A549 treated with Mapracorat at 1 μM for 4 hours (cell line): ENCODE measurements at places on chromosomes 6 and 20. TPM values are rescaled to one million over a fixed set of nuclear protein-coding genes. Genes with fewer than 3 reads are reported as not detected.

C4A gene
- total RNA-seq: 0.97 to 1.7 TPM (median 1.4 TPM) in 5 replicates

SLC22A2 gene
- total RNA-seq: 0.10 to 0.15 TPM (median 0.12 TPM) in 3 of 5 replicates, not detected in the others

NAA20 gene
- 131 to 160 TPM (median 138 TPM) in 5 replicates for total RNA-seq

PGK2 gene
- total RNA-seq: not detected in 5 replicates

NHLRC1 gene
- total RNA-seq: 1.3 to 2.0 TPM (median 1.6 TPM) in 5 replicates

CAPN11 gene
- not detected in 5 replicates for total RNA-seq

FNDC11 gene
- total RNA-seq: 0.18 to 0.46 TPM (median 0.25 TPM) in 5 replicates

RBPJL gene
- not detected in 5 replicates for total RNA-seq

KLC4 gene
- total RNA-seq: 5.0 to 7.7 TPM (median 7.0 TPM) in 5 replicates

COL21A1 gene
- 0.50 to 1.0 TPM (median 0.60 TPM) in 5 replicates for total RNA-seq

FAM110A gene
- total RNA-seq: 5.3 to 11.3 TPM (median 10.3 TPM) in 5 replicates

AGPAT4 gene
- 2.9 to 5.5 TPM (median 5.0 TPM) in 5 replicates for total RNA-seq

GSTA4 gene
- 8.6 to 10.1 TPM (median 8.7 TPM) in 5 replicates for total RNA-seq

ZGPAT gene
- total RNA-seq: 22.0 to 30.9 TPM (median 26.9 TPM) in 5 replicates

CEP43 gene
- total RNA-seq: 8.4 to 9.8 TPM (median 9.4 TPM) in 5 replicates

TMEM14C gene
- total RNA-seq: 142 to 160 TPM (median 151 TPM) in 5 replicates

POU5F1 gene
- total RNA-seq: 7.2 to 14.5 TPM (median 10.3 TPM) in 5 replicates

GLP1R gene
- total RNA-seq: not detected in 5 replicates

ID4 gene
- total RNA-seq: 0.71 to 1.3 TPM (median 0.85 TPM) in 5 replicates

FITM2 gene
- 7.7 to 9.6 TPM (median 9.3 TPM) in 5 replicates for total RNA-seq

HLA-G gene
- total RNA-seq: not detected in 5 replicates

PSORS1C1 gene
- total RNA-seq: 4.2 to 5.7 TPM (median 4.4 TPM) in 5 replicates

TSPYL4 gene
- 2.6 to 3.6 TPM (median 3.3 TPM) in 5 replicates for total RNA-seq

ARMH2 gene
- total RNA-seq: not detected in 5 replicates

SLC13A3 gene
- total RNA-seq: not detected in 5 replicates

HCRTR2 gene
- not detected in 5 replicates for total RNA-seq

RIPOR2 gene
- 0.35 to 0.66 TPM (median 0.48 TPM) in 5 replicates for total RNA-seq

SCRT2 gene
- total RNA-seq: 0.08 TPM in 1 of 5 replicates, not detected in the others

MRPL2 gene
- total RNA-seq: 55.1 to 64.6 TPM (median 59.6 TPM) in 5 replicates

FAM209B gene
- total RNA-seq: 0.22 to 0.67 TPM (median 0.34 TPM) in 5 replicates

PRELID3B gene
- 52.2 to 67.4 TPM (median 59.0 TPM) in 5 replicates for total RNA-seq

RAB32 gene
- total RNA-seq: 35.7 to 45.1 TPM (median 43.7 TPM) in 5 replicates

GTSF1L gene
- total RNA-seq: not detected in 5 replicates

GRM4 gene
- 0.06 to 0.43 TPM (median 0.13 TPM) in 5 replicates for total RNA-seq

LY86 gene
- not detected in 5 replicates for total RNA-seq

PAK5 gene
- not detected in 5 replicates for total RNA-seq

C6orf52 gene
- 1.4 to 2.6 TPM (median 2.0 TPM) in 5 replicates for total RNA-seq

GCNT2 gene
- 4.9 to 6.3 TPM (median 5.5 TPM) in 5 replicates for total RNA-seq

CLVS2 gene
- total RNA-seq: 0.11 to 0.34 TPM (median 0.20 TPM) in 5 replicates

WASF1 gene
- total RNA-seq: 10.0 to 11.0 TPM (median 10.5 TPM) in 5 replicates

TRIM15 gene
- not detected in 5 replicates for total RNA-seq

TNXB gene
- total RNA-seq: 0.32 to 0.76 TPM (median 0.50 TPM) in 5 replicates

C2 gene
- 0.26 to 0.46 TPM (median 0.31 TPM) in 5 replicates for total RNA-seq

SLC35B3 gene
- 6.5 to 7.6 TPM (median 7.1 TPM) in 5 replicates for total RNA-seq

TP53TG5 gene
- total RNA-seq: not detected in 5 replicates

RBBP9 gene
- total RNA-seq: 12.5 to 16.1 TPM (median 13.7 TPM) in 5 replicates

CEP162 gene
- 1.6 to 2.2 TPM (median 1.8 TPM) in 5 replicates for total RNA-seq

E2F1 gene
- 21.9 to 30.7 TPM (median 30.2 TPM) in 5 replicates for total RNA-seq

HLA-DRB1 gene
- 0.11 TPM in 1 of 5 replicates, not detected in the others for total RNA-seq

OTOR gene
- not detected in 5 replicates for total RNA-seq

TMC2 gene
- total RNA-seq: not detected in 5 replicates

ANGPT4 gene
- 0.03 to 0.05 TPM (median 0.03 TPM) in 3 of 5 replicates, not detected in the others for total RNA-seq

FAM209A gene
- 0.28 to 0.43 TPM (median 0.30 TPM) in 4 of 5 replicates, not detected in the other for total RNA-seq

NHSL1 gene
- 2.0 to 3.6 TPM (median 3.0 TPM) in 5 replicates for total RNA-seq
